ENCODE measurements at places on chromosomes 7 and 10.

GRCh38 chr7:84161398-84161797, 33.2 kb downstream of the SEMA3A start:
- no peak for DNase-seq

DNA sequence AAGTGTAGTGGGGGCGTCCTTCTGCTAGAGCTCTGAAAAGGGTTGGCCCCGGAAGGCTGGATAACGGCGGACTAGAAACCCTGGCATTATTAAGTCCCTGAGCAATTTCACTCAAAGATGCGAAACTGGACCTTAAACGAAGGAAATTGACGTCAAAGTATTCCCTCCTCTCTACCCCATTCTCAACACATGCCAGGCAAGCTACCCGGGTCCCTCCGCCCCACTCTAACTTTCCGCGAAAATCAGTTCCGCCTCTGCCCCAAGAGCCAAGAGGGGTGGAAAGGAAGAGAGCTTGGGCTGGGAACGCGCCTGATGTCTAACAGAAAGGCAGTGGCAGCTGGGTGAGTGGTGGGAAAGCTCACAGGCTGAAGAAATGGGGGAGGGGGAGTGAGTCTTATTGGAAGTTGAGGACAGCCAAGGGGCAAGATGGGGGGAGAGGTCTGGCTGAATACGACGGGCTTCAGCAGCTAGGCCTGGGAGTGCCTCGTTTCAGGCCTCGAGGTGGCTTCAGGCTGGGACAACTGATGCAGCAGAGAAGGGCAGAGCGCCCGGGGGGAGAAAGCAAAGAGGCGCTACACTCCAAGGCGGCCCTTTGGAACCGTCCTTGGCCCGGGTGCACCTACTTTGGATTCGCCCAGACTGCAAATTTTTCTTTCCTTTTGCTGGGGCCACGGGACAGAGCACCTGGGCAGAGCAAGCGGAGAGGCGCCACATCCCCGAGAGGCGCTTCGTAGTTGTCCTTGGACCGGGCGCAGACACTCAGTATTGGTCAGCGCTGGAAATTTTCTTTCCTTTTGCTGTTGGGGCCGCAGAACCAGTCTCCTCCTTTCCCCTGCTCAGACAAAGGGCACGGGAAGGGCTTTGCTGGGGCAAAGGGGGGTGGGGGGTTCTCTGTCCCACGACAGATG, 2.0 kb upstream of the FEZF1 start:
- DNase-seq = no peak

GRCh38 chr7:88229302-88229995, 9.6 kb upstream of the SRI start:
- no peak for DNase-seq

GRCh38 chr7:13288516-13288915, 601.1 kb downstream of the ARL4A start:
- DNase-seq = peak; percentile 5

GRCh38 chr7:101537935-101538595, 91.0 kb downstream of the MYL10 start:
- no peak for DNase-seq

DNA sequence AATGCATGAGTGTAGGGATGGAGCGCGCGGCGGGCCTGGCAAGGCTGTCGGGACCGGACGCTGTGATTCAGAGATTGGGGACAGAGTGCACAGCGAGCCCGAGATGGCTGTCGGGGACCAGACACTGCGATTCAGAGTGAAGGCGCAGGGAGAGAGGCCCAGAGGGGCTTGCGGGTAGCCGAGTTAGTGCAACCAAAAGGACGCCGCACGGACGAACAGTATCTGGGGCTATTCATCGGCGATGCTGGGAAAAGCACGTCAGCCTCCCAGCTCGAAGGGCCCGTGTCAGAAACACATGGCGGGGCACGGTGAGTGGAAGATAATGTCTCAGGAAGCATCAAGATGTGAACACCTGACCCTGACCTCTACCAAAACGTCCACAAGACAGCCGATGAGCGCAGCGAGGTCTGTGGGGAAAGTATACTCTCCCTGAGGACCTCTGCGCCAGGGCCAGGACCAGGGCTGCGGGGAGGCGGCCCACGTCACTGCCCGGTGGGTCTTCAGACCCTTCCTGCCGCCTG, 215.8 kb downstream of the ZMYND11 start:
- no peak for DNase-seq

DNA sequence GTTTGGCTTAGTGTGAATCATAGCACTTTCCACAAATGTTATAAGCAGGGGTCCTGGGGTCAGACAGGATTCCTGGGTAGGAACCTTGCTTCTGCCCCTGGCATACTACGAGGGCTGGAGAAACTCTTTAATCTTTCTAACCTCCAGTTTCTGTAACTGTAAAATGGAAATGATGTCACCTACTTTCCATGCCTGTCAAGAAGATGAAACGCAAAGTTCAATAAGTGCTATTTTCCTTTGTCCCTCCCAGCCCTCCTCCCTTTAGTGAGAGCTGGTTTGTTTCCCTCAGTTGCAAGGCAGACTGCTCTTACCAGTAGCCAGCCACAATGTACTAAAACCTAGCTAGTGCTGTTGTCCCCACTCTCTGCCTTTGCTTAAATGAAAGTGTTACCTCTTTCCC, 117.1 kb upstream of the HPS1 start:
- no peak for DNase-seq

DNA sequence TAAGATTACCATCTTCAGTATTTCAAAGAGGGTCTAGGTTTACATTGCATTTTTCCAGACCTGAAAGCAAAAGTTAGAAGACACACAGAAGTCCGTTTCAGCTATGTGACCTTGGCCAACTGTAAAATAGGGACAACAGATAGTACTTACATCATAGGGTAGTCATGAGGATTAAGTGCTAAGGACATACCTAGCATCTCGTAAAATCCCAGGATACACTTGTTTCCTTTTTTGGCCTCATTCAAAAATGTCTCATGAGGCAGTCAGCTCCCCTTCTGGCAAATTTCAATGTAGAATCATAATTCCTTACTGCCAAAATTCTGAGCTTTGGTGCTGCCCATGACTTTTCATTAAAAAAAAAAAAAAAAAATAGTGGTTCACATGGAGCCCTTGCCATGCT, 6.4 kb upstream of the DUSP5 start:
- DNase-seq = no peak

GRCh38 chr7:148987751-148988512, 40.4 kb downstream of the PDIA4 start:
- DNase-seq = no peak

DNA sequence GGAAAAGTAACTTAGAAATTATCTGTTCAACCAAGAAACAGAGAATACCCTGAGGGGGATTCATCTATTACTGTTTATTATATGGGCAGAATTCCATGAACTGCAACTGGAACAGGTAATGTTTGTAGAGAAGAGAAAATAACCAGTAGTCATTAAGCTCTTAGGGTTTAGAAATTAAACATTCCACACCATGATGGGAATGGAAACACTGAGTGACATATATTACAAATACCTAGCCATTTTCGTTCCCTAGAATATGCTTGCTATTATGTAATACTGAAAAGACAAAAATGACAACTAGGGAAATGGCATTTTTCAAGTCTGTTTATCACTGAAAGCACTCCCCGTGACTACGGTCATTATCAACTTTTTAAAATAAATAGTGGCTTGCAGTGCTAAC, 1007.4 kb downstream of the GATA3 start:
- DNase-seq = no peak

DNA sequence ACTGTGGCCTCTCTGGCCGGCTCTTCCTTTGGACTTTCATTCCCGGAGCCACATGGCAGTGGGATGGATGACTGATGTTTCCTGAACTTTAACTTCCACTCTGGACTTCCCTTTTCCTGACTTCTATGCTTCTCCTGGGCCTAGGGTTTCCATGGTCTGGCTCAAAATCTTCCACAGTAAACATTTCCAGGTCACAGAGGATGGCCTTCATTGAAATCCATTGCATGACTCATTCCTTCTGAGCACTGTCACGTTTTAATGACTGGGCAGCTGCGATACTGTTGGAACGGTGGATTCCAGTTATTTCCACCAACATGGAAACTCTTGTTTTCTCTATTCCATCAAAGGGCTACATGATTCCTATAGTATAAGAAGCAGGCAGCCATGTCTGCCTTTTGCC, 24.4 kb upstream of the ZNF273 start:
- DNase-seq = no peak

GRCh38 chr10:6119423-6119822, 30.6 kb downstream of the RBM17 start:
- no peak for DNase-seq

DNA sequence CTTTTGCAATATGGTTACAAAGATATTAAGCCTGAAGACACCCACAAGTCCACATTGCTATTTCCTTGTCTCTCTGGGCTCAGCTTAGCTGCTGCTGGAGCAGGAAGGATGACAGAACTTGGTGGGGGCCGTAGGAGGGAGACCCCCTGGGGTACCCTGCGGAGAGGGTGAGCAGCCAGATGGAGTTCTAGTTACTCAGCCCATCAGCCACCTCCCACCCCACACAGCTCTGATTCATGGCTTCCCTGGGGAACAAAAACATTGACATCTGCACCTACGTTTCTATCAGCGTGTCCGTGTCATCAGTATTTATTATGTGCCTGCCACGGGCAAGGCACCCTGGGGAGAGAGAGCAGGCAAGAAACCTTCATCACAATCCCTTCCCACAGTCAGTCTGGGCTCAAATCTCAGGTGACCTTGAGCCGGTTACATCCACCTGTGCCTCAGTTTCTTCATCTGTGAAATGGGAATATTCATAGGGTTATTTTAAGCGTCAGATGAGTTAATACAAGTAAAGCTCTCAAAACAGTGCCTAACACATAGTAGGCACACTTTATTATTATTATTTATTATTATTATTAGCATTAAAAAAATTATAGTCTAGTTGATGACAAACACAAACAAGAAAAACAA, 131.5 kb downstream of the C10orf105 start:
- no peak for DNase-seq

DNA sequence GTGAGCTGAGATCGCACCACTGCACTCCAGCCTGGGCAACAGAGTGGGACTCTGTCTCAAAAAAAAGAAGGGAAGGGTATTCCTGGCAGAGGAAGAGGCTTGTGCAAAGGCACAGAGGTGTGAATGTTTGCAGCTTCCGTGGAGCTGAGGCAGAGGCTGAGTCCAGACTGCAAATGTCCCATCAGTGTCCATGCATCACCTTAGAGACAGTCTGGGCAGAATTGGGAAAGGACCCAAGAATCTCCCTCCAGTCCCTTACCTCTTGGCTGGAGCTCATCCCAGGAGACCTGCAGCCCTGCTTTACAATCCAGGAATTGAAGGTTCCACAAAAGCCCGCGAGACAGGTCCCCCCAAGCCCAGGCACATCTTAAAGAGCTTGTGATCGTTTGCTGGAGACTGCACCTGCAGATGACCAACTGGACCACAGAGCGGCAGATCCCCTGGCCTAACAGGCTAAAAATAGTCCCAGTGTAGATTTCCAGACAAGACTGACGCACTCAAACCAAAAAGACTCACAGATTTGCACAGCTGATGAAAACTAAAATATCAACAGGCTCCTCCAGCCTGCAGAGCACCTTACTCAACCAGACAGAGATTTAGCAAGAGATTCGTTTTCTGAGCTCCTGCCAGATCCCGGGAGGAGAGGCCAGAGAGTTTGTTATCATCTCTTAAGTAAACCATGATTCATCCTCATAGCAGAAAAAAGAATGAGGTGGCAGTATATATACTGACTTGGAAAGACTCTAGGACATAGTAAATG, 22.9 kb upstream of the NANOS1 start:
- DNase-seq = peak; percentile 94

- no peak for DNase-seq
These were observed 834.4 kb upstream of the MBL2 start for GRCh38 chr10:53606981-53607380.

DNA sequence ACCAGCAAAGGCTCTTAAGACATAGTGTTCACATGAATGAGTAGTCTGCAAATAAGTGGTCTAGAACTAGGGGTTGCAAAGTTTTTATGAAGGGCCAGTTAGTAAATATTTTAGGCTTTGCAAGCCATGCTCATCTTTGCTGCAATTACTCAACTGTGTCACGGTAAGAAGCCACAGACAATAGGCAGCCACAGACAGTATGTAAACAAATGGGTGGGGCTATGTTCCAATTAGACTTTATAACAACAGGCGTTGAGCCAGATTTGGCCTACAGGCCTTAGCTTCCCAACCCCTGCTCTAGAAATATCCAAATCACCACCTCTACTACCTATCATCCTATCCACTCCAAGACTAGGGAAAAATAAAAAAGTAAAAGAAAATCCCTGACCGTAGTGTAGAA, 9.2 kb downstream of the IKZF5 start:
- no peak for DNase-seq

GRCh38 chr10:125782616-125783015, 7.0 kb upstream of the MMP21 start:
- no peak for DNase-seq

DNA sequence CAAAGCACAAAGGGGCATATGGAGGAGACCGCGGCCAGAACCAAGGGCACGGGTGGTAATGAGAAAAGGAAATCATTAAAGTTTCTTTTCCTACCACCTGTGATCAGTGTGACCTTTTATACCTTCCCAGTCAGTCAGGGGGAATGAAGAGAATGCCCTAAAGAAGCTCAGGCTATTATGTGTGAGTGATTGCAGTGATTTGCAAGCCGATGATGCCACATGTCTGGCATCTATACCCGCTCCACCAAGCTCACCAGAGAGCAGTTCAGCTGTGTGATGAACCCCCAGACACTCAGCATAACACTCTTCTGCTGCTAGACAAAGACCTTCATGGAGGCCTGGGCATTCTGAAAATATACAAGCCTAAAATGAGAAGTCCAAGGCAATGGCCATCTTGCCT, 106.2 kb upstream of the AGK start:
- DNase-seq = no peak

GRCh38 chr10:108404155-108404554, 1239.6 kb upstream of the SORCS1 start:
- DNase-seq = no peak

- DNase-seq = no peak
These were observed 31.2 kb downstream of the WDR86 start for GRCh38 chr7:151378496-151379192.

GRCh38 chr10:17379151-17379690, 75.2 kb downstream of the ST8SIA6 start:
- DNase-seq = no peak

DNA sequence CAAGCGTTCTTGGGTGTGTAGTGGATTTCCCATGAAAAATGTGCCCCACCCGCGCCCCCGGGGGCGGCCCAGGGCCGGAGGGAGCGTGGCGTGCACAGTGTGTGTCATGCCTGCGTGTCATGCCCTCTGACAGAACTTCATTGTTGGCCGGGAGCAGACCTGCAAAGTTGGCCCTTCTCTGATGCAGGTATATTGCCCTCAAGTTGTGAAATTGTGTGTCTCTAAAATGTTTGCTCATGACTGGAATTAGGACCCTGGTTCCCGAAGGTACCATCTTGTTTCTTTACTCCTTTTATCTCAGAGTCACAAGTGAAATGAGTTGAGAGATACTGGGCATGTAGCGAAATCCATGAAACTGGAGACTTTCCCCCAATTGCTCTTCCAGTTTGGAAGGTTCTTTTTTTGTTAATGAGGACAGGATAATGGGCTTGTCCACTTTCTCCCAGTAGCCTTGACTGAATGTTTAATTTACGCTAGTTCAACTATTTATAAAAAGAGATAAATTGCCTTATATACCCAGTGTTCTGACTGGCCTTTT, 26.2 kb downstream of the ADK start:
- DNase-seq = peak; percentile 18
